Kasumi-1 (cell line): ENCODE measurements at places on chromosomes 13 and 19.

DNA sequence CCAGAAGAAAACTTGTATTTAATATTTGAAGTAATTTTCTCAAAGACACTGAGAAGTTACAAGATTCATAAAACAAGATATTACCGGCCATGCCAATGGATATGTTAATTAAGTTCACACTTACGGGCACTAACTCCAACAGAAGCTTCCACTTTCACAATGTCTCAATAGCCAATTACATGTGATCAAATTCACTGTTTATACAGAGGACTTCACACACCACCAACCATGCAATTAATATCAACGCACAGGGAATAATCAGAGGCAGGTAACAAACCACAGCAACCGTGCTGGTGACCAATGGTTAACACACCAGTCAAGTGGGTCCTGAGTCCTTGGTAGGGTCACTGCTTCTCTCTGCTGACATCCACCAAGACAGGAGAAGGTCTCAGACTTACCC is 5.9 kb upstream of the ACOD1 start:
- no peak for DNase-seq

GRCh38 chr13:73341748-73342147 is 282.9 kb downstream of the KLF5 start:
- no peak for DNase-seq

DNA sequence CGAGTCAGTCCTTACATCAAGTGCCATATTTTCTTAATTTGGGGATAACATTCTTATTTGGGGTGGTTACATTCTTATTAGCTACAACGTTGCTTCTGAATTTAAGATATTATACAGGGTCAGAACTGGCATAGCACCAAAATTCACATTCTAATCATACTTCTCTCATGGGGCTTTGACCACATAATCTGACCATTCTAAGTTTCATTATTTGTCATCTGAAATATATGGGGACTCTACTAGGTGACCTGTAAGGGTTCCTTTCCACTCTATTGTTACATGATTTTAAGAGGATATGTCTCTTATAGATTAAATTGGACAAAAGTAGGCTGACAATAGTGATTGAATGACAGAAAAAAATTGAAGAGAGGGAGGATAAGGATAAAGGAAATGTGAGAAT is 536.5 kb downstream of the KCTD12 start:
- DNase-seq = no peak

GRCh38 chr13:48595431-48596429 is 58.0 kb upstream of the CYSLTR2 start:
- peak; percentile 88 for DNase-seq

GRCh38 chr19:49664171-49665035 is 1.3 kb downstream of the IRF3 start:
- DNase-seq = peak; percentile 69

- DNase-seq = no peak
Measured at GRCh38 chr19:35993923-35994598, 927 bp upstream of the SDHAF1 start.

- no peak for DNase-seq
Measured at GRCh38 chr13:29500386-29500785, 95.1 kb downstream of the SLC7A1 start.

DNA sequence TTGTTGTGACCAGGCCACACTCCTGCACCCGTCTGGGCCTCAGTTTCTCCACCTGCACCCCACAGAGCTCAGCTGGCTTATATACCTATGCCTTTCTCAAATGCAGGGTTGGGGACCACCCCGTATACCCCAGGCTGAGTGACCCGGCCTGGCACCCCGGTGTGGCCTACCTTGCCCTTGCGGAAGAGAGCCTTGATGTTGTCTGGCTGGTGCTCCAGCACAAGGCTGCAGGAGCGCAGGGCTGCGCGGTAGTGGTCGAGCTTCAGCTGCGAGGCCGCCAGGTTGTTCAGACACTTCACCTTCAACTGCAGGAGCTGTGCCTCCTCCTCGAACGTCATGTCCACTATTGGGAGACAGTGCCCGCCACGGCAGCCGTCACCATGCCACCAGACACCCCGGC is 5.9 kb downstream of the FKBP8 start:
- DNase-seq = no peak

DNA sequence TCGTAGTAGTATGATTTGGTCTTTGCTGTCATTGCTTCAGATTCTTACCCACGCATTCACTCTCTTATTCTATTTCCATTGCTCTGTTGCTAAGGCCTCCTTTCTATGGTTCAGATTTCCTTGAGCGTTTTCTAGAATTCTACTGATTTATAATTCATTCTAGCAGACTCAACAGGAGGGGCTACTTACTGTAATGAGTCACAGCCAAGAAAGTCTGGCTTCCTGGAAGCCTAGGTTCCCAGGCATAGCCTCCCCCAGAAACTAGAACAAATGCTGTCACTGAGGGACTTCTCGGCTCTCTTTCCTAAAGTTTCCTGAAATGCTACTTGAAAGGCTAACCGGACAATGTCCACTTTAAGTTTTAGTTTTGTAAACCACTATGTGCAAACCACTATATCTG is 47.7 kb upstream of the SPATA13 start:
- no peak for DNase-seq

- DNase-seq = peak; percentile 30
Measured at GRCh38 chr19:55590617-55591016, 8.7 kb downstream of the FIZ1 start.

DNA sequence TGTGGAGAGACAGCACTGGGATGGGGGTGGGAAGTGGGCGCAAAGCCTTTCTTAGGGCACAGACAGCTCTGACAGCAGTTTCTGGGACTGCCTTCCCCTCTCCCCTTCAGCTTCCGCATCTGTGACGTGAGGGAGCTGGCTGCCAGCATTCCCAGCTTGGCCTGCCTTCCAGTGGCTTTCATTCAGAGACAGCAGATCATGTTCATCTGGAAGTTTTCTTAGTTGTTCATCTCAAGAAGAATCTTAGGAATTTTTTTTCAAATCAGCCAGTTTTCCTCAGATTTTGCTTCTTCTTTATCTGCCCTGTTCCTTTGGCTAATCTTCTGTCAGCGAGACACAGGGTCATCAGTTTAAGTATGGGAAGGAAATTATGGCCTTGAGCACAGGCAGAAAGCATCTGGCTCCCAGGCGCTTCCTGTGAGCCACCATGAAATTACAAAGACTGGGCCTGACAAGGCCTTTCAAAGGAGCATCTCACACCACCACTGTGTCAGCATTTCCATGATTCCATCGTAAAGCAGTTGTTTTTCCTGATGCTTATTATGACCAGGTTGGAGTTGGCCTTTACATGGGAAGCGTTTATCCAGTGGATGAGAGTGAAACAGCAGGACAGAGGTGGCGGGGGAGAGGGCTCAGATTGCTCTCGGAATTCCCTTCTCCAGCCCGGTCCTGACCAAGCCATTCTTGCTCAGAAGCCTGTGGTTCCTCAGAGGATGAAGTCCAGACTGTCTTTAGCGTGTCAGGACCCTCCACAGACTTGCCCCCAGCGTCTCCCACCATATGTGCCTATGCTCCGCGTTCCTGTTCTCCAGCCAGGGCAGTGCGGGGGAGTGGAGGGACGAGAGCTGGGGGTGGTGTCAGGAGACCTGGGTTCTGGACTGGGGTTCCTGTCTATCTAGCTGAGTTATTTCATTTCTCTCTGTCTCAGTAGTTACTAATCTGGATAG is 43.6 kb downstream of the ARHGAP35 start:
- no peak for DNase-seq

- DNase-seq = no peak
Measured at GRCh38 chr13:95707035-95707434, 30.1 kb downstream of the DNAJC3 start.

DNA sequence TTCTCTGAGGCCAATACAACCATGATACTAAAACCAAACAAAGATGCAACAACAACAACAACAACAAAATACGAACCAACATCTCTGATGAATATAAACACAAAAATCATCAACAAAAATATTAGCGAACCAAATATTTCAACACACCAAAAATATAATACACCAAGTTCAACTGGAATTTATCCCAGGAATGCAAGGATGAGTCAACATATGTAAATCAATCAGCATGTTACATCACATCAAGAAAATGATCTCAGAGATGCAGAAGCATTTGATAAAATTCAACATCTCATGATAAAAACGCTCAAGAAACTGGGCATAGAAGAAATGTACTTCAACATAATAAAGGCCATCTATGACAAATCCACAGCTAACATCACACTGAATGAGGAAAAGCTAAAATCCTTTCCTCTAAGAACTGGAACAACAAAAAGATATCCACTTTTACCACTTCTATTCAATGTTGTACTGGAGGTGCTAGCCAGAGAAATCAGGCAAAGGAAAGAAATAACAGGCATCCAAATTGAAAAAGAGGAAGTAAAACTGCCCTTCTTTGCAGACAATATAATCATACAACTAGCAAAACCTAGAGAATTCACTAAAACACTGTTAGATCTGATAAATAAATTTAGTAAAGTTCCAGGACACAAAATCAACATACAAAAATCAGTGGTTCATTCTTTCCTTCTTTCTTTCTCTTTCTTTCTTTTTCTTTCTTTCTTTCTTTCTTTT is 2448.7 kb upstream of the PCDH20 start:
- peak; percentile 57 for DNase-seq

- DNase-seq = no peak
Measured at GRCh38 chr19:16206046-16206605, 8.4 kb downstream of the AP1M1 start.

GRCh38 chr13:114131583-114132418 is 622 bp downstream of the RASA3 start:
- no peak for DNase-seq

GRCh38 chr19:58274771-58275201 is 4.0 kb upstream of the ZNF8 start:
- no peak for DNase-seq

- DNase-seq = no peak
Measured at GRCh38 chr13:113874579-113875428, 10.9 kb upstream of the GAS6 start.

DNA sequence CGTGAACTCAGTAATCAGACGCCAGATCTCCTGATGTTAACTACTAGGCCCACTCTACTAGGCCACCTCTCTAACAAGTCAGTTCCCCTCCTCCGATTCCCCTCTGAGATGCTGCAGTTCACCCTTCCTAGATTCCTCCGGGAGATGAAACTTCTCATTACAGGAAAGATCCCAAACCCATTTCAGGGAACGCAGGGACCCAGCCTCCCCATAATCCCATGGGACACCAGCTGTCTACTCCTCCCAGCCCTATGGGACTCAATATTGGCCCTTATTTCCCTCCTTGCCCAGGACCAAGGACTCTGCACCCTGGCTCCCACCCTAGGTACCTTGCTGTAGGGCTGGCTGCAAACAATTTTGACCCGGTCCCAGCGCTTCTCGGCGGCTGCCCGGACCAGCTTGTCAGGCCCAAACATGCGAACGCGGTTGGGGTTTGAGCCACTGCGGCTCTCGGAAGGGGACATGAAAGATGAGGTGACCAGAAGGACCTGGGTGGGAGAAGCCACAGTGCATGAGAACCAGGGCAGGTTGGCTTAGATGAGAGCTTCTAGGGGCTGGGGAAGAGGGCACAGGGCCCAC is 20.9 kb downstream of the XRCC1 start:
- DNase-seq = no peak

DNA sequence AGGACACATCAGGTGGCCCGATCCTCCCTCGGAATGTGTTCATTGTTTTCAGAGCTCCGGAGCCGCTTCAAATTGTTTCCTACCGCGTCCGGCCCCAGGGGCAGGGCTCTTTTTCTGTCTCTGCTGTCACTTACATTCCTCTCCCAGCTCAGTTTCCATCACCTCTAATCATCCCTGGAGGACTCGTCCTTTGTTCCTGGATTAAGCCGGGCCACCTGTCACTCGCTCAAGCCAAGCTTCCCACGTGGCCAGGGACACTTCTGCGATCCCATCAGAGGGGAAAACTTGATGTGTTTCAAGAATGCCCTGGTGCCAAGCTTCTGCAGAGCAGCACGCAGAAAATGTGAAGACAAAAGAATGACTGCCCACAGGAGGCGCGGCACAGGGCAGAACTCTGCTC is 13.5 kb downstream of the IL17D start:
- no peak for DNase-seq

DNA sequence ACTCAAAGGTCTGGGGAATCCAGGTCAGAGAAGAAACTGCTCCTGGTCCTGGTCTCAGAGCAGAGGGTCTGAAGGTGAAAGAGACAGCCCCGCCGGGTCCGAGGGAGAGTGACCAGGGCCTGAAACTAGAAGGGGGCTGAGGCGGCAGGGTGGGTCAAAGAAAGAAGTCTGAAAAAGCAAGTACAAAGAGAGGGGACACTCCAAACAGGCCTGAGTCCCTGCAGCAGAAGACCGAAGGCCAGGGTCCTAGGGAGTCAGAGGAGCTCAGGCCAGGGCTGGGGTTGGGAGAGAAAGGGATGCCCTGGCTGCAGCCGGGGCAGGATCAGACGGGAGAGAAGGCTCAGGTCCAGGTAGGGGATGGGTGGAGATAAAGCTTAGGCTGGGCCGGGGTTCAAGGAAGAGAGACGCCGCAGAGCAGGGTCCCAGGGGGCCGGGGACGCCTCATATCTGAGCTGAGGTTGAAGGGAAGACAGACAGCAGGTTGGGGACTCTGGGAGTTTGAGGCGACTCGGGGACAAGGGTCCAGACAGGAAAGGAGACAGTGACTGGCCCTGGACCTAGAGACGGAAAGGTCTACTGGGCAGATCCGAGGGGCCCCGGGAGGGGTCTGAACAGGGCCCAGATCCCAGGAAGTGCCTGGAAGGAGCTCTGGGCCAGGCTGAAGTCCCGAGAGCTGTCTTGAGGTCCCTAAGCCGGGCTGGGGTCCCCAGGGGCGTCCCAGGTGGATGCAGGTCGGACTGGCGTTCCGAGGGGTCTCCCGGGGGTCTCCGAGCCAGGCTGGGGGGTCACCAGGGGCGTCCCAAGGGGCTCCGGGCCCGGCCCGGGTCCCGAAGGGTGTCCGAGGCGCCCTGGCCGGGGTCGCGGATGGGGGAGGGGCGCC is 795 bp downstream of the MLLT1 start:
- DNase-seq = no peak

DNA sequence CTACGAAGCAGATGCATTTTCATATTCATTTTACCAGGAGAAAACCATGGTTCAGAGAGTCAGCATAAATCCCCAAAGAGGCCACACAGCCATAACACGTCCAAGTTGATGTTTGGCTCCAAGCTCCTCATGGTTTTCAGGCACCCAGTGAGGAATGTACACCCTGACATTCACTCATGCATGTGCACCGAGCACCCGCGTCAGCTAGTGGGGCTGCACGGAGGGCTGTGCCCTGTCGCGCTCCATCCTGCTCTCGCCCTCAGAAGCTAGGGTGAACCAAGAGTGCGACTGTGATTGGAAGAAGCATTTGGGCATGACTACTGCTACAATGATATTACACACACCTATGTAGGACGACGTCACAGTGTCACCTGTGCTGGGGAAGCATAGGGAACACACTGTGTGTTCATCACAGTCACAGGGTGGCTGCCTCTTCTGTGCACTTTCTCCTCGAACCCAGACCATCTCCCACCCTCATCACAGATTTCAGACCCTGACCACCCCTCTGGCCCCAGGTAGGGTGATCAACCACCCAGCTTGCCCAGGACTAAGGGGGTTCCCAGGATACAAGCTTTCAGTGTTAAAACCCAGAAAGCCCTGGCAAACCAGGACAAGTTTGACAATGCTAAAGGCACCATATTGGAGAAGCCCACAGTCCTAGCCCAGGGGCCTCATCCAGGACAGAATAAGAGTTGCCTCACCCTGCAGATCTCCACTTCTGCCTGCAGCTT is 148.6 kb upstream of the ZNF507 start:
- DNase-seq = no peak

- DNase-seq = no peak
Measured at GRCh38 chr13:44112700-44113329, 233.1 kb downstream of the LACC1 start.
